Cerebellar cortex (tissue), 1 donor: ENCODE measurements at places on chromosomes 3 and 15.

GRCh38 chr15:75164625-75165350, 36.9 kb upstream of the C15orf39 start:
- DNase-seq: no peak

- no peak for DNase-seq
Measured at GRCh38 chr15:70768257-70768883, 5.0 kb upstream of the UACA start.

DNA sequence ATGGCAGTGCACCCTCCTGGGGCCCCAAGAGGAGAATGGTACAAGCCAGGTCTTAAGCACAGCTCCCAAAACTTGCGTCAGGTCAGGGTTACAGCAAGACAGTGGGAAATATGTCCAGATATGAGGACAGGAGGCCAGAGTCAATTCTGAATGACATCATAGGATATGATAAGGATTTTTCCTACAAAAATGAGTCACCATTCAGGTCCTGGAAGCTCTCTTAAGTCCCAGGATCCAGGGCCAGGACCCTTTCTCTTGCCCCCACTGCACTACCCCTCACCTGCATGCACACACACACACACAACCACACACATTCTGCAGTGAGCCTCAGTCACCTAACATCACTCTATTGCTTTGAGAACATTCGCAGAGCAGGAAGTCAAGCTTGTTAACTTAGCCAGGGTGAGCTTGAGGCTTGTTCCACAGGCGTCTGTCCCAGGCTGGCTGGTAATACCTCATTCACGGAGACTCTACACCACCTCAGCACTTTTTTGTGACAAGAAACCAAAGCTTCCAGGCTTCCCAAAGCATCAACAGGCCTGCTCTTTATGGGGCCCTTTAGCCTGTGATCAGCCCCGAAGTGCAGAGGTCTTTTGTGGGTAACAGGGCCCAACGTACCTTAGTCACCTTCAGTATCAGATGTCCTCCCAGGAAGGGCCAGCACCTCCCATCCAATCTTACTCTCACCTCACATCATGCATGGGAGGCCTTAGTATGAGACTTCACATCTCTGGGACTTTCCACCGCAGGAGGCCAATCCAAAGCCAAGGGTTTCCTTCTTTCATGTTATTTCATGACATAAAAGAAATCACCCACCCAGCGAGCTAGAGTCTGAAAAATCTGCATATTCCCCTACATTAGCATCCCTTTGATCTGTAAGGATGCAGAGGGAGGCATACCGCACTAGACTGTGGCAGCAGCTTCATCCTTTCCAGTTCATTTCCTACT, 74.0 kb upstream of the LIPC start:
- DNase-seq: no peak

DNA sequence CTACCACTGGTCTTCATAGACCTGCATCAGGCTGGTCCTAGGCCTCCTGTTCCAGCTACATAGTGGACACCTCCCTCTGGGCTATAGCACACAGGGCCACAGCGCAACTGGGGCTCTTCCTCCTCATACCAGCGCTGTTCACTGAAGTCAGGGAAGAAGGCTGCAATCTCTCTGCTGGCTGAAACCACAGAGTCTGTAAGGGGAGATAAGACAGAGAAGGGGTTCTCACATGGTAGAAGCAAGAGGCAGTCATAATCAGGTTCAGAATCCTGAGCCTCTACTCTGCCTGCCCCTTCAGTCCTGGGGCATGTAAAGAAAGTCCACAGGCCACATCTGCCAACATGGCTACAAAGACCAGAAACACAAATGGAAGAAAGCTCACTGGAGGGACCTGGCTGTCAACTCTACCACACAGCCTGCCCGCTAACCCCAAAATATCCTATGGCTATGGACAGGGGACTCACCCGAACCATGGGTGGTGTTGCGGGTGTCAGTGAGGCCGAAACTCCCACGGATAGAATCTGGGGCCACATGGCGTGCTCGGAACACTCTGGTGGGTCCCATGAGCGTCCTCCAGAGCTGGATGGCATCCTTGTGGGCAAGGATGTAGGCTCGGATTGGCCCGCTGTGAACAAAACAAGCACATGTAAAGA, 38.7 kb downstream of the SPINK8 start:
- DNase-seq: no peak

DNA sequence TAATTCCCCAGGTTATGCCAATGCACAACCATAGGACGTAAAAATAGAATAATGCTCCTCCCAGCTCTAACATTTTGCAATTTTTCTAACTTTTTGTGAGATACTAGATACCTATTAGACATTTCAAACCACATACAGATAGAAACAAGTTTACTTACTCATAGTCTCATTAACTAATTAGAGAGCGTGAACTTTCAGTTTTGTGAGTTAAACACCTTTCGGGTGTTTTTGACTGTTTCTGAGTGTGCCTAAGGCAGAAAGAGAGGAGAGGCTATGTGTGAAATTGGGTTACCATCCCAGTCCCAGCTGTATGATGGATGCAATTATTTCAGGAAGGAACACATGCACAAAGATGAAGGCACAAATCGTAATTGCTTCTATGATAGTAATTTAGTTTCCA, 300.4 kb upstream of the POU1F1 start:
- DNase-seq: no peak

GRCh38 chr3:79383402-79384012, 384.3 kb downstream of the ROBO1 start:
- DNase-seq: no peak

- no peak for DNase-seq
Measured at GRCh38 chr15:48406266-48406891, 75.2 kb downstream of the DUT start.

DNA sequence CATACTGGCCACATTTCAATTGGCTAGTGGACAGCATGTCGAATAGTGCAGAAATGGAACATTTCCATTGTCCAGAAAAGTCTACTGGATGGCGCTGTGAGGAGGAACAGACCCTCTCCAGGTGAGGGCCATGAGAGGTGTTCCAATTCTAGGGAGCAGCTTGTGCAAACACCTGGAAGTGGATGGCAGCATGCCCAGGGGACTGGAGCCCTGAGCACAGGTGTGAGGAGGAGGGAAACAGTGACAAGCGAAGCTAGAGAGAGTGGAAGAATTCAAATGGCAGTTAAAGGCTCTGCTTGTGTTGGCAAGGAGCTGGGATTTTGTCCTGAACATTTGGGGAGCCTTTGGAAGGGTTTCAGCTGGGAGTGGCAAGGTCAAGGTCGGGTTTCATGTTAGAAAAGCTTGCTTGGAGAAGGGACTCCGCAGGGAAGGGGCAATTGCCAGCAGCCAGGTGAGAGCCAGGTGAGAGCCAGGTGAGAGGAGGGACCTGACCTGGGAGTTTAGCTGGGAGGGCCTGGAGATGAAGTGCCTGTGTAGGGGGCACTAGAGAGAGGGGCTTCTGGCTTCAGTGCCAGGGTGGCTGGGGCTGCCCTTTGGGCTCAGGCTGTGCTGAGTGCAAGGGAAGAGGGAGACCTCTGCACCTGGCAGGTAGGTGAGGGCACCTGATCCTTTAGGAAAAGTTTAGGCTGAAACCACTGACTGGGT, 93.8 kb downstream of the LINGO1 start:
- DNase-seq: no peak

- DNase-seq: no peak
Measured at GRCh38 chr3:73791356-73791755, 166.6 kb upstream of the PDZRN3 start.

- no peak for DNase-seq
Measured at GRCh38 chr15:60831540-60831939, 352.6 kb upstream of the ICE2 start.

GRCh38 chr3:115825046-115825445, 201.7 kb downstream of the GAP43 start:
- DNase-seq: no peak

- DNase-seq: peak; percentile 6
Measured at GRCh38 chr3:27888562-27888961, 166.4 kb upstream of the EOMES start.

DNA sequence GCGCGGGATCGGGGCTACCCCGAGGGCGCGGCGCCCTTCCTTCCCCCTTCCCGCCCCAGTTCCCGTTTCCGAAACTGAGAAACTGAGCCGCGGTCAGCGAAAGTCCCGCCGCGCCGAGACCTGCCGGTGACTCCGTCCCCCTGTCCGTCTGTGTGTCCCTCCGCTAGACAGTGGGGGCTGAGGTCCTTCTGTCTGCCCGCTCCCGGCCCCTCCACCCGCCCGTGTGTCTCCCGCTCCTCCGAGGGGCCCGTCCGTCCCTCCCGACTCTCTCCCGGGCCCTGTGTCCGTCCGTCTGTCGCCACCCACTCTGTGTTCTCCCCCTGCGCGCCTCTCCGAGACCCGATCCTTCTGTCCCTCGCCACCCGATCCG, 426 bp downstream of the PRKCD start:
- DNase-seq: no peak

- no peak for DNase-seq
Measured at GRCh38 chr15:20341901-20342600, 199.5 kb downstream of the GOLGA6L6 start.

DNA sequence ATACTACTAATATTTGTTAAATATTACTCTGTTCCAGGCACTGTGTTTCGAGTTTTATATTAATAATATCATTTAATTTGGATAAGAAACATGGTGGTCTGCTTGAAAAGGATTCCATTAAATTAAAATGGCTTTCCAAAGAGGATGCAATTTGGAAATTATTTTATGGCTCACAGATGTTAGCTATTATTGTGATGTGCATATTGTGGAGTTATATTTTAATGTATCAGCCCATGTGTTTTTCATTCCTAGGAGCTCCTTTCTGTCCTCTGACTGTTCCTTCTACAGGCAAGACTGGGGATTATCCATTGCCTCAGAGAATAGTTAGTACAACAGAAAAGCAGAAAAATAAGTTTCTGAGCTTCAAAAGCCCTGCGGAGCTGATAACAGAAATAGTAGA, 376.7 kb upstream of the PDZRN3 start:
- DNase-seq: no peak

DNA sequence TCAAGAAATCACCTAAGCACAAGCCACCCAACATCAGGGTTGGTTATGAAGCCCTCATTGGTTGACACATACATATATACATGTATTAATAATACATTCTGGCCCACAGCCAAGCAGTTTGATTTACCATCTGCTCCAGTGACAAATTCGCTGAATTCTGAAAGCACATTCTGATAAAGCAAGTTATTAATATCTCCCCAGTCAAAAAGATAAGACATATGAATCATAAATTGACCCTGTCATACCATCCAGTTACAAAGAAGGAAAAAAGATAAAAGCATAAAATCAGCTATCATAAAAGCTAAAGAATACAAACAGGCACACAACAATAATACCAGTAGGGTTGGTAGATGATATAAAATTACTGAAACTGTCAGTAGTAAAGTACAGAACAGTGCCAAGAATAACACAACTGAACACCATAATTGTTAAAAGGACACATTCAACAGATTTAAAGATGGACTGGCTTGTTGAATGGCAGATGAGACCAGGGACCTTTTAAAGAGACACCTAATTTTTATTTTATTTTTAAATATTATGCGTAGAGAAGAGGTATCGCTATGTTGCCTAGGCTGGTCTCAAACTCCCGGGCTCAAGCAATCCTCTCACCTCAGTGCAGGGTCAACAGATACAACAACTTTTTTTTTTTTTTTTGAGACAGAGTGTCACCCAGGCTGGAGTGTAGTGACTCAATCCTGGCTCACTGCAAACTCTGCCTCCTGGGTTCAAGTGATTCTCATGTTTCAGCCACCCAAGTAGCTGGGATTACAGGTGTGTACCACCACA, 7.7 kb downstream of the SNX4 start:
- peak; percentile 25 for DNase-seq

- DNase-seq: no peak
Measured at GRCh38 chr3:99716463-99716995, 78.1 kb downstream of the COL8A1 start.

- no peak for DNase-seq
Measured at GRCh38 chr3:195086885-195087284, 184.1 kb downstream of the XXYLT1 start.

DNA sequence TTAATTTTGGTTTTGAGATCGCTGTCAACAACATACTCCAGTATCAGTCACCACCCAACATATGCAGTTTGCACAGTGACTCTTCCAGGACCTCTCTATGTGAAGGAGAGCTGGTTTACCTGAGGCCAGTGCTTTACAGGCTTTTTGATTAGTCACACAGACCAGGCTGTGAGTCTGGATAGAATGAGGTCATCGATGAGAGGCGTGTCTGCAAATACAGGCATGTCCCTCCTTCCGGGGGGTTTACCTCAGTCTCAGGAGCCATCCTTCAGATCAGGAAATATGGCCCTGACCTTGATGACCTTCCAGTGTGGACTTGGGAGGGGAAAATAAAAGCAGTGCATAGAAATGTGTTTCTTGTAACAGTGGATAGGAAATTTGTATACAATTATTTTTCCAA, 46.9 kb downstream of the KBTBD12 start:
- DNase-seq: no peak

DNA sequence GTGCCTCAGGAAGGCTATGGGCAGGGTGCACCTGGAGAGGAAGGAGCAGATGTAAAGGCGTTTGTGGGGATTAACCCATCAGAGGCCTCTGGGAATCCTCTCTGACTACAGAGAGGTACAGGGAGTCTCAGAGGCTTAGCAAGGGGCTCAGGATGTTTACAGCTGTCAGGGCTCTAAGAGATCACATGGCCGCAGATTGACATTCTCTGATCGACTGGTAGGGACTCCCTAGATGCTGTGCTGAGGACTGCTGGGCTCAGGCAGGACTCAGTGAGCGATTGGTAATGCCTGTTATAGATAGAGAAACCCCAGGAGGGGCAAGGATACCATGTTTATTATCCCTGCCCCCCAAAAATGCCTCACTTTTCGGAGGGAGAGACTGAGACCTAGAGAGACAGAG, 103.5 kb downstream of the CORO2B start:
- DNase-seq: no peak

- DNase-seq: no peak
Measured at GRCh38 chr15:39582286-39582976, 1.6 kb downstream of the THBS1 start.

DNA sequence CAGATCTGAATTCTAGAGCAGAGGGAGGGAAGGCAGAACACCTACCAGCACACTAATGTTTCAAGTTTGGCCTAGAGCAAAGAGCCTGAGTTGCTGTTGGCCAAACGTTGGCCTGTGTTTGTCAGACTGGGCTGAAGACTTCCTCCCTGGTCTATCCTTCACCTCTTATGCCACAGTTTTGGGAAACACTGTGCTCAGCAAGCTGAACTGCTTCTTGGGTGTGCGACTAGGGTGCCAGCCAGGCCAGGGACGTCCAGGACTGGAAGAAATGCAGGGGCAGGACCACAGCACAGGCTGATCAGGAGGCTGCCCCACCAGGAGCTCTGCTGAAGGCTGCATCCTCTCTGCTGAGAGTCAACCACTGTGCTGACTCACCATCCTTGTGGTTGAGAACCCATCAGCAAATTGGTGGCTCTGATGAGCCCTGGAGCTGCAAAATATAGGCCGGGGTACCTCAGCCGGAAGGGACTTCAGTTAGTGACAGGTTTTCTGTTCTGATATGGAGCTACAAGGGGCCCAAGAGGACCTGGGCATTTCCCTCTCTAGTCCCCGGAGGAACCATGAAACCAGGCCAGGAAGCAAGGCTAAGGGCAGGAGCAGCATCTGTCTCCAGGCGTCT, 131.6 kb upstream of the RASGRP1 start:
- DNase-seq: no peak
